Activated CD8-positive, alpha-beta memory T cell treated with anti-CD3 and anti-CD28 coated beads for 48 hours (primary cell): ENCODE measurements at places on chromosomes 11 and 22.

- DNase-seq = no peak
Measured at GRCh38 chr22:40444178-40444831, 73.9 kb downstream of the SGSM3 start.

DNA sequence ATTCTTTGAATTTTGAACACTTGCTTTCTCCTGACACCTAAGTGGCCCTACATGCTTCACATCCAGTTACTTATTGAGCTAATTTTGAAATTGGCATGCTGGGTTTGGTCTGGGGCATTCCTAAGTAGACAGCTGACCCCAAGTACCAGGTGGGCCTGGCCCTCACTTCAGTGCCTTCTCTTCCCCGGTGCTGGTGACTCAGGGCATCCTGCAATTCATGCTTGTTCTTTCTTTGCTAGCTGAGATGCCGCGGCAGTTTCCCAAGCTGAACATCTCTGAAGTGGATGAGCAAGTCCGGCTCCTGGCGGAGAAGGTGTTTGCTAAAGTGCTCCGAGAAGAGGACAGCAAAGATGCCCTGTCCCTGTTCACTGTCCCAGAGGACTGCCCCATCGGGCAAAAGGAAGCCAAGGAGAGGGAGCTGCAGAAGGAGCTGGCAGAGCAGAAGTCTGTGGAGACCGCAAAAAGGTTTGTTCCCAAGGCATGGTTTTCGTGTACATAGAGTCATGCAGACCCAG, 6.3 kb downstream of the AMPD3 start:
- DNase-seq = no peak

DNA sequence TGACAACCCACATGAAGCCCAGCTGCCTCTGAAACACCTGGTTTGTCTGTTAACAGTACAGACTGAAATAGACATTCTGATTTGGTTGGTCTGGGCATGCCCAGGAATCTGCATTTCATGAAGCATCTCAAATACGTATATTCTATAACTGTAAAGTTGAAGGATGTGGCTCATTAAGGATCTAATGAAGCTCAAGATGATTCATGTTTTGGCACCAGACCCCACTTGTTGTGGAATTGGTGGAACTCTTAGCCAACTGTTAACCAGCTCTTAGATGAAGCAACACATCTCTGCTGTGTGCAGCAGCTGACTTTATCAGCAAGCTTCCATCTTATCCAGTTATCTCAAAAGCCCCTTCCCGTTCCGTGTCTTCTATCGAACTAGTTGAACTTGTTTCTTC, 232.2 kb downstream of the INSC start:
- DNase-seq = no peak

GRCh38 chr11:1237128-1237580, 14.3 kb downstream of the MUC5B start:
- no peak for DNase-seq

DNA sequence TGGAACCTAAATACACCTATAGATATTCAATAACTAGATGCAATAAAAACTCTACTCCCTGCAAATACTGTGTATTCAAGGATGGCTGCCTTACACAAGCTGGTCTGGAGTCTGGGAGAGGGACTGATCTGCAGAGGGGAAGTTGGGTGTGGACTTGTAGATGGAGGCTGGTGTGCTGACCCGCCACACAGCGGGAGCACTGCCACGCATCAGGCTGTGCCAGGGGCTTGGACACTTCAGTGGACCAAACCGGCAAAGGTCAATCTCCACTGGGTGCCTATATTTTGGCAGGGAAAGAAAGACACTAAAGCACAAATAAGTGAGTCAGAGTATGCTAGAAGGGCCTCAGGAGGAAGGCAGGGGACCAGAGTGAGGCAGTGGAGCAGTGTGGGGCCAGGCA, 2.1 kb upstream of the SHANK3 start:
- no peak for DNase-seq

- DNase-seq = no peak
Measured at GRCh38 chr11:34175284-34176019, 70.0 kb downstream of the NAT10 start.

DNA sequence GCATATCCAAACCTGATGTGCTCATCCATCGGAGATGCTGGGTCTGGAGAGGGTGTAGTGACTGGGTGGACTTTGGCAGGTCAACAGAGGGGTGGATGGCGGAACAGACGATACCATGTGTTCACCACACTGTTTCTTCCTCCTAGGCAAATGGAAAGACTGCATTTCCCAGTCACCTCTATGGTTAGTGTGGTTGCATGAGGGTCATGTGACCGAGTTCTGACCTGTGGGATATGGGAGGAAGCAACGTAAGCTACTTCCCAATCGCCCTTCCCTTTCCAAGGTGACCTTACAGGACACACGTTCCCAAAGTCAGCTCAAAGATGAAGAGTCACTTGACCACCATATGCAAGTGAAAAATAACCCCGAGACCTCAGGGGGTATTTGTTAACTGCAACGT, 27.7 kb downstream of the TSPAN32 start:
- no peak for DNase-seq

- DNase-seq = no peak
Measured at GRCh38 chr11:67642173-67643120, 2.9 kb upstream of the TBX10 start.

GRCh38 chr11:103585911-103586310, 450.5 kb upstream of the DDI1 start:
- DNase-seq = no peak

GRCh38 chr11:68741463-68741862, 9.9 kb downstream of the TESMIN start:
- no peak for DNase-seq

DNA sequence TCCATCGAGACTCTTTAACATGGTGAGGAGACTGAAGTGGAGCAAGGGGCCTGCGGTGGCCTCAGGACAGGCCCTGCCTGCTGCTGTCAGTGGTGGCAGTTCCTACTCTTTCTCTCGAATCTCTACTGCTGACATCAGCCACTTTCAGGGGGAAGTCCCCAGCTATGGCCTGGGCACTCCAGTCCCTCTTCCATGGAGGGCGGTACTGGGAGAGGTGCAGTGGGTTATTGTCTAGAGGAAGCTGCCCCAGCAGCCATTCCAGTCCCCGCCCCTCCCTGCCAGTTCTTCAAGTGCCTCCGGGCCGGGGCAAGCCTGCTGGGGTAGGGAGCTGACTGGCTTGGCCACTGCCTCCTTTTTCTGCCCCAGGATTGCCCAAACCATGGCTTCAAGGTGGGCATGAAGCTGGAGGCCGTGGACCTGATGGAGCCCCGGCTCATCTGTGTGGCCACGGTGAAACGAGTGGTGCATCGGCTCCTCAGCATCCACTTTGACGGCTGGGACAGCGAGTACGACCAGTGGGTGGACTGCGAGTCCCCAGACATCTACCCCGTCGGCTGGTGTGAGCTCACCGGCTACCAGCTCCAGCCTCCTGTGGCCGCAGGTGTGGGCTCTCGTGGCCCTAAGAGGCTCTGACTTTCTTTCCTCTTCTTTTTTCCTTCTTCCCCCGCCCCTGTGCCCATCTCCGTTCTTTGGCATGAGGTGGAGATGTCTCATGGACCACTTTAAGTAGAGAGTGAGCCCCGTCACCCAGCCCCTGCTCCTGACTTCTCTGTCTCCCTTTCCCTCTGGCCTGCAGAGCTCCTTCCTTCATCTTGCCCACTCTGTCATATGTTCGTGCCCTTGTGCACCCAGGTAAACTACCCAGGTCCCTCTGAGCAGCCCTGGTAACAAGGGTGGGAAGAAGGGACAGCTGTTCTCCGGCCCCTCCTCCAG, 13.7 kb downstream of the CHADL start:
- DNase-seq = no peak

DNA sequence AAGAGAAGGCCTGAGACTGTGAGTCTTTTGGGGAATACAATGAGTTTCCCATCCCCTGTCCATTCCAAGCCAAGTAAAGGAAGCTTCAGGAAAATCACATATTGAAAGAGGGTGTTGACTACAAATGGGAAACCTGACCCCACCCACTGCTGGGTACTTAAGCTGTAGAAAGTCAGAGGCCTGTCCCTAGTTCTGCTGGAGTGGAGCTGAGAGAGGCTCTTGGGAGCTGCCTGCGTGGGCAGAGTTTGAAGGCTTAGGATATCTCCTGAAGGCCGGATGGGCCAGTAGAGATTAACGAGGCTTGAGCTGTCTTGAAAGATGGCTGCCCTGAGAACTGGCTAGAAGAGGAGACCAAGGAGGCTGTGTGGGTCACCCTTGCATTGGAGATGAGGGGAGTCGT, 176.2 kb upstream of the NECTIN1 start:
- no peak for DNase-seq

GRCh38 chr11:22416462-22416861, 78.3 kb downstream of the SLC17A6 start:
- no peak for DNase-seq

DNA sequence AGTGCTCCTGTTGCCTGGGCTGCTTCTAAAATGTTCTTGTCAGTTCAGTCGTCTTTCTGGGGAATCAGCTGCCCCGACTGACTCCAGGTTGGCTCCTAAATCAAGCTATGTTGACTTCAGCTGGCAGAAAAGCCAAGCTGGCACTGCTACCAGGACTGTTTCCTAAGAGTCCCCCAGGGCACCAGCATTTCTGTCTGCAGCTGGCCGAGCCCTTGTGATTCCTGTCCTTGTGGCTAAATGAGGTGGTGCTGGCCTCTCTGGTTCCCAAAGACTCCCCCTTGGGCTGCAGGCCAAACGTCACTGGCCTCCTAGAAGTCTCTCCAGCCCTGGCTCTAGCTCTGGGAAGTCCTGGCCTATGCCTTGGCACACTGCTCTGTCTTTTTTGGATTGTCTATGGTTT, 31.1 kb downstream of the GRAMD1B start:
- no peak for DNase-seq

DNA sequence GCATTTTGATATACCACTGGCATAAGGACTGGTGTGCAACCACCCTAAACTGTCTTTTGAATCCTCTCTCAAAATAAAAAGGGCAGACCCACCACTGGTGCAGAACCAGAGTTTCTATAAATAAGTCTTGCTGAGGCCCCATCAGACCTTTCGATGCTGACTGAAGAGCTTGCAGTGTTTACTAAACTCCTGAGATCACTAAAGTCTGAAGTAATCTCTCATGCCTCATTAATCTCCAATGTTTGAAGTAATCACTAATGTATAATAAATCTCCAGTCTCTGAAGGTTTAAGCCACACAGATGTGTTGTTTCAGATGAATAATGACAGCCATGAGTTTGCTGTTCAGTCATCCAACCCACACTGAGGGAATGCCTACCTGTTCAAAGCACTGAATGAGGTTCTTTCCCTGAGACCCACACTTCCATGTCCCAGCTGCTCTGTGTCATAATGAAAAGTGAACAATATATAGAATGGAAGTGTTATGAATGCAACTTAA, 50.6 kb upstream of the DEUP1 start:
- no peak for DNase-seq

GRCh38 chr11:74932169-74932568, 16.7 kb downstream of the XRRA1 start:
- DNase-seq = no peak

DNA sequence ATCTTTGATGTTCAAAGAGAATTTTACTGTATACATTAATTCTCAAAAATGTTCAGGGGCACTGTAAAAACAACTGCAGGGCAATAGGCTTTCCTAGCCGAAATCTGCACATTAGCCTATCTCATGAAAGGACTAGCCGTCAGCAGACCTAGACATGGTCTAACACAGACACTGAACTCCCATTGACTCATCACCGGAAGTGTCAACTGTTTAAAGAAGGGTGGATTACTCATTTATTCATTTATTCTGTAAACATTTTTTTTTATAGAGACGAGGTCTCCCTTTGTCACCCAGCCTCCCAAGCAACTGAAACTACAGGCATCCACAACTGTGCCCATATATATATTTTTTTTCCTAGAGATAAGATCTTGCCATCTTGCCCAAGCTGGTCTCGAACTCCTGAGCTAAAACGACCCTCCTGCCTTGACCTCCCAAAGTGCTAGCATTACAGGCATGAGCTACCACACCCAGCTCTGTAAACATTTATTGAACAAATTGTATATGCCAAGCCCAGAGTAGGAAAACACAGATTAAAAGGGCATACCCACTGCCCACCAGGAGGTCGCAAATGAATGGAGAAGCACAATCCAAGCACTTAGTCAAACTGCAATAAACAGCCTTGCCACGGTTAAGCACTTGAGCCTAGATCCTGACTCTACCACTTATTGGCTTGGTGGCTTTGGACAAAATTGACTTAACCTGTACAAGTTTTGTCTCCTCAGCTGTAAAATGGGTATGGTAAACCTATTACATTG, 26.6 kb downstream of the RAB30 start:
- no peak for DNase-seq

DNA sequence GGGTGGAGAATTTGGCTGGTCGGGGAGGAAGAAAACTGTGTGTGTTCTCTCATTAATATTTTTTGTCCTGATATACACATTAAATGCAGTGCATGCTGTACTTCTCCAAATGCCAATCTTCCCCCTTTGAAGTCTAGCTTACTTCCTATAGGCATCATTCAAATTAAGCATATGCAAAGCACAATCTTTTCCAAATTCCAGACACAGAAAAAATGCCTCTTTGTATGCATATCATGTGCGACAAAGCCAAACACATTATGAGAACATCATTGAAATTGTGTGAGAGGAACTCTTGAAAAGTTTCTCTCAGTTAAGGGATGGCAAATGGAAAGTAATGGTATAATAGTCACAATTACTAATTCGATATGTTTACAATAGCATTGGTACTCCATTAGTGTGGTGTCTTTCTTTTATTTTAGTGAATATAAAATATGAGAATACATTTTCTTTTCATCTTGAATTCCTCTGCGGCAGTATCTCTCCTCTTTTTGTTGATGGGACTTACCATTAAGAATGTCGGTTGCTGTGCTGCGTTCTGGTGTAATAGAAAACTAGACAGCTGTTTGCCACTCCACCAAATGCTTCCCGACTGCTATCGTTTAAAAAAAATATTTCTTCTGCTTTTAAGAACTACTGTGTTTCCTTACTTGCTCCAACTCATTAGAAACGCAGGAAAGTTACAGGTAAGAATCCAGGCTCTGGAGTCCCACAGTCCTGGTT, 19.3 kb upstream of the NRIP3 start:
- no peak for DNase-seq

DNA sequence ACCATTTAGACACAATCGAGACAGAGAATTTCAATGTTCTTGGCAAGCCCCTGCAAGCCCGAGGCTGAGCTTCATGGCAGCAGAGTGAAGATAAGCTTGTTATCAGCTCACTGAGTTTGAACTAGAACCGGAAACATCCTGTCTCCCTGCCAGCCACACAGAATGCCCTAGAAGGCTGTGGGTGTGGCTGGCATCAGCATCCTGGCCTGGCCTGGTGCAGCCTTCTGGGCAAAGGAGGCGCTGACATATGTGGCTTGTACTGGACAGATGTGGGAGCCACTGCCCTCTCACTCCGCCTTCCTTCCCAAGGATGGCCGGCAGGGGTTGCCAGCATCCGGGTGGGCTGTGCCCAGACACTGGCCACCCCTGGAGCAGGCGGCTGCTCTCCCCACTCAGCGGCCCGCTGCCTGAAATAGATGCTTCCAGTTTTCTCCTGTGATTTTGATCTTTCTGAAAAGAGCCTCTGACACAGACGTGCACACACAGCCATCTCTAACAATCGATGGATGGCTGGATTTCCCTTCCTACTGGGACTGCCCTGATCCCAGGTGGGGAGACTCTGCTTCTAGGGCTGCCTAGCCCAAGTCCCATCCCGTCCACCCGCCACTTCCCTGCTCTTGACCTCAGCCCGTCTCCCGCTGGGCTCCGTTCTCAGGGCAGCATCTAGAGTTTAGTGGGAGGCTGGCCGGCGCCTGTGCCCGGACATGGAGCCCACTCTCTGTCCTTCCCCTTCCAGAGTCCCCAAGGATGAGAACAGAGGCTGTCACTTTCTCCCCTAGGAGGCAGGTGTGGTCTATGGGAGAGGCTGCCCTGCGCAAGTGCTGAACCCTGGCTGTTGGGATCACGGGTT, 149.7 kb downstream of the CTTN start:
- no peak for DNase-seq

- DNase-seq = no peak
Measured at GRCh38 chr22:45314786-45315185, 5.1 kb downstream of the FAM118A start.

GRCh38 chr22:44274918-44275630, 37.7 kb downstream of the SHISAL1 start:
- no peak for DNase-seq
